ENCODE measurements at places on chromosomes 5 and 9. TPM values are rescaled to one million over a fixed set of nuclear protein-coding genes. Genes with fewer than 3 reads are reported as not detected.

DNA sequence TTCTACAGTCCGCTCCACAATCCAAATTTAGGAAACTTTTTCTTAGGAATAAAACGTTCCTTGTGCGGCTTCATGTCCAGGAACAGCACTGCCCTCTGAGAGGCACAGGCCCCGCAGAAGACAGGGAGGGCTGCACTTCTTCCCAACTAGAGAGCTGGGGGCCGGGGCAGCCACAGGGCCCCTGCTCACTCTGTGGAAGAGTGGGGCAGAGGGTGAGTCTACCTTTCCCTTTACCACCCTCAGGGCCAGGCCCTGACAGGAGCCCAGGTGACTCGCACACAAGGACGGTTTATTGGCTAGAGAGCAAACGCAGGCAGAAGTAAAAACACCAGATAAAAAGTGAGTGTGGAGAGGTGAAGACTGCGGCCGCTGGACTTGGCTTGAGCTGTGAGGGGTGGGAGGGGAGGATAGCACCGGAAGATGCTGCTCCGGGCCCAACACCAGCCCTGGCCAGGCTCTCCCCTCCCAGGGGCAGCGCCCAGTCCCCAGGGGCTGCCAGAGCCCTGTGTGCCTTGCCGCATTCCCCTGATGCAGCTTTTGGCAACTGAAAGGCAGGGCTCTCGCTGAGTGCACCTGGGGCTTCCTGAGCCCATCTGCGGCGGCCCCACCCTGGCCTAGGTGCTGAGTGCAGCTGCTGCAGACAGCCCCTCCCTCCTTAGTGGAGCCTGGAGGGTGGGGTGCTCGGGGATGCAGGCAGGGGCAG, 20.2 kb downstream of the SH3GLB2 start:
- H3K27me3 ChIP-seq, result no peaks in the 10 kb centered on the region
- no peak for DNase-seq
- no peak overlapping the region for H3K4me3 ChIP-seq

GRCh38 chr5:138651058-138651766, 76.0 kb upstream of the HSPA9 start:
- no peaks in the 10 kb centered on the region for H3K36me3 ChIP-seq
- no peak overlapping the region for H3K27ac ChIP-seq
- no peak overlapping the region for H3K4me3 ChIP-seq
- DNase-seq, result no peak

The FBXL7 gene
- not detected for total RNA-seq

DNA sequence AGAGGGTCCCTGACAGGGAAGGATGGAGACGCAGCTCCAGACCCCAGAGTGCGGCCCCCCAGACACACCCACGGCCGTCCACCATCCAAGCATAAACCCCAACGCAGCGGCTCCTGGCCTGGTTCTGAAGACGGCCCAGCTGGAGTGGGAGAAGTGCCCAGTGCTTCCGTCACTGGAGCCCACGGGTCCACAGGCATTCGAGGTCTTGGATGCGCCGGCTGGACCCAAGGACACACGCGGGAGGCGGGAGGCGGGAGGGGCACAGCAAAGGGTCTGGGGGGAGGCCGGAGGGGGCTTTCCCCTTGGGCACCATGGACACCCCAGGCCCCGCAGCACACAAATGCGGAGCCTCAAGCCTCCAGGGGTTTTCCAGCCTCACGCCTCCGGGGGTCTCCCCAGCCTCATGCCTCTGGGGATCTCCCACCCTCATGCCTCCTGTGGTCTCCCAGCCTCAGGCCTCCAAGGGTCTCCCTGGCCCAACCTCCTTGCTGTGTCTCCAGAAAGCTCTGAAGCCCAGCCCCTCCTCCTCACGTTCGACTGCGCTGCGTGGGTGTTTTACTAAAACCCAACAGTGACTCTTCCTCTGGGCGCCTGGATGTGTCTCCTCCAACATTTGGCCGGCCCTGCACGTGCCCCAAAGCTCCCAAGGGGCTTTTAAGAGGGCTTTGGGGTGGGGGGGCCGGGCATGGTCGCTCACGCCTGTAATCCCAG, 15.2 kb downstream of the EXD3 start:
- DNase-seq, result no peak
- H3K27me3 ChIP-seq, result peaks cover 8% of the 10 kb centered on the region
- H3K36me3 ChIP-seq, result no peaks in the 10 kb centered on the region
- H3K27ac ChIP-seq, result no peak overlapping the region

- H3K36me3 ChIP-seq, result no peaks in the 10 kb centered on the region
- H3K4me1 ChIP-seq, result no peaks in the 10 kb centered on the region
- no peak overlapping the region for H3K27ac ChIP-seq
- no peak overlapping the region for H3K4me3 ChIP-seq
- no peaks in the 10 kb centered on the region for H3K27me3 ChIP-seq
Measured at GRCh38 chr9:31848505-31849285, 535.7 kb upstream of the ACO1 start.
